ENCODE measurements at places on chromosomes 11 and 22. TPM values are rescaled to one million over a fixed set of nuclear protein-coding genes. Genes with fewer than 3 reads are reported as not detected.
A peak's percentile ranks its signal among the peaks of the same experiment; 100 is the strongest.

GRCh38 chr22:37632174-37633088 is 7.0 kb upstream of the SH3BP1 start:
- peaks cover 64% of the 10 kb centered on the region for H3K4me1 ChIP-seq
- H3K36me3 ChIP-seq, result peaks cover 8% of the 10 kb centered on the region
- no peaks in the 10 kb centered on the region for H3K27me3 ChIP-seq
- DNase-seq, result peak; percentile 60

DNA sequence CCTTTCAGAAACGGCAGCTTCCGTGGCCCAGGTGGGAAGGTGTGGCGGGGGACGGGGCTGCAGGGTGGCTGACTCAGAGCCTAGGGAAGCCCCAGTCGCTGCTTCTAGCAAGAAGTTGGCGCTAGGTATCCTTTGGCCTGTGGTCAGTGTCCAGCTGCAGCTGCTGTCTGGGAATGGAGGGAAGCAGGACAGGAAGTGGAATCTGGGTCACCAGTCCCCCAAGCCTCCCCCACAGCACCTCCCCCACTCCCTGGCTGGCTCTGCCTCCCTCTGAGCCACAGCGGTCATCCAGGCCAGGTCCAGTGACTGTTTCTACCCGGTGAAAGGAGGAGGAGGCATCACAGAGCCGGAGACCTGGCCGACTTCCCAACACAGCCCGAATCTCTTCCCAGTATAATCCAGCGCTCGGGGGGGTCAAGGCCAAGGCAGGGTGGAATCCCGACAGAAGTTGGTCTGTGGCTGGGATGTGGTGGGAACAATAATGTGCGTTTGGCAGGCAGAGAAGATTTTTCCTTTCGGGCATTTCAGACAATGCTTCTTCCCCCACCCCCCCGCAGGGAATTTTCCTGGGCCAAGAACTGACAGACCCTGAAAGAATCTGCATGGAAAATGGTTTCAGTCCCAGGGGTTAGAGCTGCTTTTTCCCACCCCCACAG is 45.1 kb downstream of the C11orf96 start:
- no peak overlapping the region for H3K4me3 ChIP-seq
- H3K27ac ChIP-seq, result no peak overlapping the region
- no peak for DNase-seq
- H3K4me1 ChIP-seq, result peaks cover under 1% of the 10 kb centered on the region

DNA sequence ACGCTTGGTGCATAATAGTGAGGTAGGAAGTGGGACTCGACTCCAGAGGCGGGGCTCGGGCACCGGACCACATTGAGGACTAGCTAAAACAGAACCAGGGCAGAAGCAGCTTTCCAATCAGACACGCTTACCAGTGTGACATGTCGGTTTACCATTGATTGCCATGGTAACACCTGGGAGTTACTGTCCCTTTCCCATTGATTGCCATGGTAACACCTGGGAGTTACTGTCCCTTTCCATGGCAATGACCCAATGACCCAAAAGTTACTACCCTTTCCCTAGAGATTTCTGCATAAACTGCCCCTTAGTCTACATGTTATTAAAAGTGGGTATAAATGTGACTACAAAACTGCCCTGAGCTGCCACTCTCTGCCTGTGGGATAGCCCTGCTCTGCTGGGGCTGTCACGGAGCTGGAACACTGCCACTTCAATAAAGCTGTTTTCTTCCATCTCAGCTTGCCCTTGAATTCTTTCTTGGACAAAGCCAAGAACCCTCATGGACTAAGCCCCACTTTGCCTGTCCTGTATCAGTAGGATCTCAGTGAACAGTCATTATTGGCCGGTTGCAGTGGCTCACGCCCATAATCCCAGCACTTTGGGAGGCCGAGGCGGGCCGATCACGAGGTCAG is 77.4 kb upstream of the CRYBB3 start:
- H3K27ac ChIP-seq, result peak overlapping the region; percentile 32
- H3K36me3 ChIP-seq, result peaks cover 14% of the 10 kb centered on the region
- no peaks in the 10 kb centered on the region for H3K27me3 ChIP-seq
- DNase-seq, result no peak

DNA sequence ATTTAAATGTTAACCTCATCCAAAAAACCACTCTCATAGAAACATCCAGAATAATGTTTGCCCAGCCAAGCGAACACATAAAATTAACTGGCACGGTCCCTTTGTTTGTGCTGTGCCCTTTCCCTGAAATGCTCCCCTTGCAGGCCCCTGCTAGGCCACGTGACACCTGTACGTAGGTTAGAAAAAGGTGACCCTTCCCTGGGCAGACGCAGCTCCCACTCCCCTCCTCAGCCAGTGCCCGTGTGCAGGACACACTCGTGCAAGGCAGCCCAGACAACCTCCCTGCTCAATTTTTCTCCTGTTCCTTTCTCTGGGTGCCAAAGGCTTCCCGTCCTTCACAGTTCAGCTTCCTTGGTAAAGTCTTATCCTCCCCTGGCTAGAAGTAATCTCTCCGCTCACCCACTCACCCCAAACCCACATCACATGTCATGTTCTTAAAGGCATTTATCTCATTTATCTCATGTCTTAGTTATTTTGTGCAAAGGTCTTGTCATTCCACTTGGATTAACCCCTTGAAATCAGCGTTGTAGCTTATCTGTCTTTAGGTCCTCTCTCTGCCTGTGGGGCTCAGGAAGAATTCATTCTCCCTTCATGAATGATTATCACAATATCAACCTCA is 20.7 kb downstream of the FAM83F start:
- no peak for DNase-seq
- no peaks in the 10 kb centered on the region for H3K4me1 ChIP-seq
- no peak overlapping the region for H3K4me3 ChIP-seq
- no peaks in the 10 kb centered on the region for H3K27me3 ChIP-seq
- H3K36me3 ChIP-seq, result no peaks in the 10 kb centered on the region

OR52I1 gene
- total RNA-seq, result not detected

DNA sequence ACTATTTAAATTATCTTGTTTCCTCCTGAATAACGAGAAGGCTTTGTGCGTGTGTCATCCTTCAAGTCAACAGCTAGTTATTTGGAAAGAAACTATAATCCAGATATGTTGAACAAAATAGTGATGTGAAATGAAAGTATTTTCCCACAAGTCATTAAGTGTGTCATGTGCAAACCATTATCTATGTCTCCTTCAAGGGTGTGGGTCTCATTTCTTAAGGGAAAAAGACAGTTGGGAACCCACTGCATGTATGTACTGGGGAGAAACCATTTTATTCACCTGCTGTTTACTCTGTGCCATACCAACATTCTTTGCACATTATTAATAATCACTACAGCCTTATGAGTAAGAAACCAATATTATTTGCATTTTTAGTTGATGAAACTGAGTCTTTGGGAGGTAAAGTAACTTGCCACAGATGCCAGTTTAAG is 145.3 kb upstream of the CTSC start:
- DNase-seq, result no peak
- H3K27ac ChIP-seq, result no peak overlapping the region

FXYD6 gene
- 0.18 TPM for total RNA-seq

ZC3H7B gene
- total RNA-seq, result 58.8 TPM

RAB36 gene
- 0.90 TPM for total RNA-seq

DNA sequence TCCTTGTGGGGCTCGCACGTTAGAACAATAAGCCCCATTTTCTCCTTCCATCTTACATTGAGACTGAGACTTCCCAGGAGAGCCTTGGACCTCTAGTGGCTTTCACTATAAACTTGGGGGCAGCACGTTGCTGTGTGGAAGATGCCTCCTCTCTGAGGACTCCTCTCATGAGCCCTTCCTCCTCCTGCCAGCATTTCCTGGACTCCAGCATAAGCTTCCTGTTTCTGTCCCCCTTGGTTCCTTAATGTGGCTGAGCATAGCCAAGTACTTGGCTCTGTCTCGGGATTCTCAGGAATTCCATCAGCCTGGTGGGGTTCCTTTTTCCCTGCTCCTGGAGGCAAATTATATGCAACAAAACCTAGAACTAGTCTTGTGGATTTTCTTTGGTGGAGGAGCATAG is 38.8 kb upstream of the UBASH3B start:
- H3K27ac ChIP-seq, result no peak overlapping the region
- no peaks in the 10 kb centered on the region for H3K36me3 ChIP-seq
- no peak for DNase-seq
- H3K4me3 ChIP-seq, result no peak overlapping the region
- peaks cover 6% of the 10 kb centered on the region for H3K4me1 ChIP-seq

SLN gene
- not detected for total RNA-seq

GRCh38 chr11:101474666-101475065 is 109.1 kb downstream of the TRPC6 start:
- no peaks in the 10 kb centered on the region for H3K4me1 ChIP-seq
- no peaks in the 10 kb centered on the region for H3K36me3 ChIP-seq
- H3K4me3 ChIP-seq, result no peak overlapping the region

GRCh38 chr11:30270671-30271070 is 39.9 kb downstream of the FSHB start:
- H3K27me3 ChIP-seq, result peaks cover 14% of the 10 kb centered on the region
- no peak for DNase-seq
- H3K27ac ChIP-seq, result no peak overlapping the region
- H3K4me1 ChIP-seq, result no peaks in the 10 kb centered on the region

DNA sequence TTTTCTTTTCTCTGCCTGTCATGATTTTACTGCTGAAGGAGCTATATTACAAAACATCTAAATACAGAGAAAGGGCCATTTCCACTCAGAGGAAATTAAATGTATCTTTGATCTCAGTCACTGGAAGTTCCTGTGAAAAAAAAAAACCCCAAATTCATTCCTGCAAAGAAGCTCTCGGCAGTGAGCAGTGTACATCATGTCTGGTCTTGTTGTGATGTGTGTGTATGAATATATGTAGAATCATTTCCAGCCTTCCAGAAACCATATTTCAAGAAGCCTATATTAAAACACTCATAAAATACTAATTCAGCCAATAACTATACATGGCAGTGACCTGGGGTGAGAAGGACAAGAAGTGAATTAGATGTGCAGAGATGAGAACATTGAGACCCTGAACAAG is 393.2 kb upstream of the TENM4 start:
- no peaks in the 10 kb centered on the region for H3K27me3 ChIP-seq
- H3K27ac ChIP-seq, result no peak overlapping the region
- no peaks in the 10 kb centered on the region for H3K4me1 ChIP-seq
- no peak overlapping the region for H3K4me3 ChIP-seq

All from activated naive CD8-positive, alpha-beta T cell treated with anti-CD3 and anti-CD28 coated beads for 36 hours (primary cell).